ENCODE measurements at places on chromosomes 2 and 18.

- no peak for DNase-seq
Observed at GRCh38 chr2:185188656-185189055, 549.9 kb upstream of the FSIP2 start.

- DNase-seq: no peak
Observed at GRCh38 chr2:168583064-168583709, 127.1 kb downstream of the CERS6 start.

DNA sequence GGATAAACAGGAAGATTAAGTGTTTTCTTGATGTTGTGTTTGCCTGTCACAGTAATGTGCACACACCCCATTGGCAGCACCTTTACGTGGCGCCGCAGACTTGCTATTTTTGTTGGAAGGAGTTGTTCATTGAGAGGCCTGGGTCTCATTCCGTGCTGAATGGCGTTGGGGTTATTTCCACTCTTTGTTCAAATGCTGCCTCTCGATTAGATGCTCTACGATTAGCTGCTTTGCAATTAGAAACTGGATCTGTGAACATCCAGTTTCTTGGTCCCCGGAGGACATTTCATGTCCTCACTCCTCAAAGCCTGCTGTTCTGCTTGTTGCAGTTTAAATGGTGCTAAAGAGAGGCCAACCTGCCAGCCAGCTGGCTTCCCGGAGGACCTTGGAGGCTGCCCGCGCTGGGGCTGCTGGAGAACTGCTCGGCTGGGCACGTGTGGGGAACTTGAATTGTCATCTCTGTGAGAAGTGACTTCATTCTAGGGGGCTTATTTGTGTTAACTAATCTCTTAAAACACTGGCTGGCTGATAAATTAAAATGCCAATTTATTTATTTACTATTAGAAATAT lies 117.4 kb upstream of the NABP1 start:
- DNase-seq: no peak

GRCh38 chr18:52334896-52335295 lies 5.1 kb upstream of the DCC start:
- DNase-seq: no peak

DNA sequence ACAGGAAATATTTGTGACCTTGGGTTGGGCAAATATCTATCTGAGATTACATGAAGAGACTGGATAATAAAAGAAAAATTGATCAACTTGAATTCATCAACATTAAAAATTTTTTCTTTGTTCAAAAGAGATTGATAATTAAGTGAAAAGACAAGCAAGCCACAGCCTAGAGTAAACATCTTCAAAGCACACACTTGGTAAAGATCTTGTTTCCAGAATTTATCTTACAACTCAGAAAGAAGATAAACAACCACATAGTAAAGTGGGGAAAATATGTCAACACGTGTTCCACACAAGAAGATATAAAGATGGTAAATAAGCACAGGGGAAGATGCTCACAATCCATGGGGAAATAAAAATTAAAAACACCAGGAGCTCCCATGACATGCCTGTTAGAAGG lies 195.9 kb downstream of the SOX11 start:
- no peak for DNase-seq

DNA sequence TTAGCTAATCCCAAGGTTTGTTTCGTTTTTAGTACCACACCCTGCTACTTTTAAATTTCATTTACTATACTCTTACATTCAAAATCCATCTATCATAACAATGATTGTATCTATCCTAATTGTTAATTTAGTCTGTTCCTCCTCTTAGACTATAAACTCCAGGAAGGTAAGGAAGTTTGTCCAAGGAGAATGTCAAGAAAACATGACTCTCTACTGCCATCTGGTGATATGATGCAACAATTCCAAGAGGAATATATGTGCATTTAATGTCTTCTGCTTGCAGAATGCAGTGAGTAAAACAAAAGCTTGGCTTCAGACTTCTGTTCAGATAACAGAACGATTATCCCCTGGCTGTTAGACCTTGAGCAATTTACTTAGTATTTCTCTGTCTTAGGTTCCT lies 1267.1 kb downstream of the LRP1B start:
- DNase-seq: no peak

DNA sequence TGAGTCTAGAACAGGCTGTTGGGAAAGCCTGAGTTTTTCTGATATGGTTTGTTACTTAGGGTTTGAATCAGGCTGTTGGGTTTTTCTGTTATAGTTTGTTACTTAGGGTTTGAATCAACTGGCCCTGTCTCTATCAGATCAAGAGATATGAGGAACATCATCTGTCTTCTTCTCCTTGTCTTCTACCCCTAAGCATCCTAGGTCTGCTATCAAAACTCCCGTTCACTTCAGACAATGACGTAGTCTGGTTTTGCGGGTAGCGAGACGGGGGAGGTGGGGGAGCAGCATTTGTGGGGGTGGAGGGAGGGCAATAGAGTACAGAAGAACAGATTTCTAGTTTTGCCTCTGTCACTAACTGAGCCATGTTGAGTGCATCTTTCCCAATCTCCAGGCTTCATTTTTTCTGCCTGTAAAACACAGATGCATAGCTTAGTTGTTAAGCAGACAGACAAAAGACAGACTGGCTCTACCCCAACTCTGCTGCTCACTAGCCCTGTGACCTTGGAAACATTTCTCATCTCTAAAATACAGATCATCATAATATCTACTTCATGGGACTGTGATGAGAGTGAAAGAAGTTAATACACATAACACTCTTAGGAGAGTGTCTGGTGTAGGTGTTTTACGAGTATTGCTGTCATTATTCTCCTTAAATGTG lies 9.1 kb downstream of the TNP1 start:
- no peak for DNase-seq

DNA sequence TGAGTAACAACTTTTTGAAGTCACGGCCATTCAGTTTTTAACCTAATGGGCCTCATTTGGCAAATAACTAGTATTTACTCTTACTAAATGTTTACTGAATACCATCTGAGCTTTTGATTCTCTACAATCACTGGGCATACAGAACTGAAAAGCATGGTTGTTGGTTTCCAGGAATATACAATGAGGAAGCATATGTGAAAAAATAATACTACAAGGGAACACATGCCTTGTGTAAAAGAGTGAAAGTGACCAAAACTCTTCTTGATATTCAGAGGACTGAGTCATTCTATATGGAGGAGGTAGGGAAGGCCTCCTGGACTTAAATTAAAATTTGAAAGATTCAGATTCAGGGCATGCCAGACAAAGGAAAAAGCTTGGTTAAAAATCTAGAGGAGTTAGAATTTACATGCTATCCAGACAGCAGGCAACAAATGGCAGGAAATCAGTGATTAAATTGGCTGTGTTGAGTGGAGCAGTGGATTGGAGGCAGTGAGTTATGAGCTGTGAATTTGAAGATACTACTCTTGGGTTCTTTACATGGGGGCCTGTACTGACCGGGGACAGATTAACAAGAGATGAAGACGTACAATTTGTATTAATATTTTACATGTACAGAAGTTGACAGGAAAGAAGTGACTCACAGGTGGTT lies 53.6 kb upstream of the NRXN1 start:
- DNase-seq: no peak

DNA sequence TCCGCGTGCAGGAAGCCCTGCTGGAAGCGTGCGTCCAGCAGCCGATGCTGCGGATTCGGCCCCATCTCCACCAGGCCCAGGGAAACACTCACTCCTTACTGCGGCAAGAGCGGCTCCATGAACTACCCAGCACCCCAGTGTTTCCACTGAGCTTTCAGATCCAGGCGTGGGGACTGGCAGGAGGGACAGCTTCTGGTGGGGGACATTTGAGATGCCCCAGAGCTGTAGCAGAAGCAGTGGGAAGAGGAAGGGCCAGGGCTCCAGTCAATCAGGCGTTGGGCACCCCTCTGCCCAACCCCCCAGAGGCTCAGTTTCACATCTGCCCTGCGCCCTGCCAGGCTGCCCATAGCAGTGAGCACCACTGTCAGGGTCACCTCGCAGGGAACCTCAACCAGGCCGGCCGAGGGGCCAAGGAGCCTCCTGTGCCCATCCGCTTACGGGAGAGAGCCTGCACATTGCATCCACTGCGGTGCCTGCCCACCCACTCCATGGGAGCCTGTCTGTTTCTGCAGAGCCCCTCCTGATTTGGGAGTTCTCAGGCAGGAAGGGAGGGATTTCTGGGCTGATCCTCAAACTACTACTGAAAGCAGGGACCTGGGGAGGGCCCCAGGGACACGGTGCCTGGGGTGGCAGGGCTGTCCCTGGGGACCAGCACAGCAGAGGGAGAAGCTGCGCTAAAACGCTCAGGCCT lies 4.6 kb downstream of the AGXT start:
- DNase-seq: no peak

DNA sequence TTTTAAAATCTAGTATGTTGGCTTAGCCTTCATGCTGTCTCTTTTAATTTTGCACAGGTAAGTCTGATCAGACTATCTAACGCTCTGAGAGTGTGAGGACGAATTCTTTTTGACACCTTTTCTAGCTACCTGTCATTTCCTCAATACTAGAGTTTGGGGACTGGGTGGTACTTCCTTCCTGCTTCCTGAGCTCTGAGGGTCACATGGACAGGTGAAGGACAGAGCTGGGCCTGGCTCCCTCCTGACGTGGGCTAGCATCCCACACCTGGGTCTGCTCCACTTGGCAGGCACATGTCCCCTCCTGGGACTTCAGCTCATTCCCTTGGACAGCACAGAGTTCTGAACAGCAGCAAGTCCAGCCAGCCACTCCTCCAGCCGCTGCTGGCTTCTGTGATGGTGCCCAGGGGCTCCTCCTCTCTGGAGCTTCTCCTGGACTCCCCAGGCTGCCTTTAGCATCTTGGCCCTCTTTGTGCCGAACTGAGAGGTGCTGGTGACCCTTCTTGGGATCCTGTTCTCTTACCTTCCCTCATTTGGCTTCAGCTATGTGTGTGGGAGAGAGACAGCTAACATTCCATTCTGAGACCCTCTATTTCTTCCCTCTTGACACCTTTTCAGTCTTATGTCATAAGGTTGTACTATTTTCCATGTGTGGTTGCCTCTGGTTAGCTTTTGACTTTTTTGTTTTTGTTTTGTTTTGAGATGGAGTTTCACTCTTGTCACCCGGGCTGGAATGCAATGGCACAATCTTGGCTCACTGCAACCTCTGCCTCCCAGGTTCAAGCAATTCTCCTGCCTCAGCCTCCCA lies 106.9 kb downstream of the B3GNT2 start:
- no peak for DNase-seq

GRCh38 chr2:73239776-73240175 lies 5.7 kb downstream of the CCT7 start:
- DNase-seq: no peak

DNA sequence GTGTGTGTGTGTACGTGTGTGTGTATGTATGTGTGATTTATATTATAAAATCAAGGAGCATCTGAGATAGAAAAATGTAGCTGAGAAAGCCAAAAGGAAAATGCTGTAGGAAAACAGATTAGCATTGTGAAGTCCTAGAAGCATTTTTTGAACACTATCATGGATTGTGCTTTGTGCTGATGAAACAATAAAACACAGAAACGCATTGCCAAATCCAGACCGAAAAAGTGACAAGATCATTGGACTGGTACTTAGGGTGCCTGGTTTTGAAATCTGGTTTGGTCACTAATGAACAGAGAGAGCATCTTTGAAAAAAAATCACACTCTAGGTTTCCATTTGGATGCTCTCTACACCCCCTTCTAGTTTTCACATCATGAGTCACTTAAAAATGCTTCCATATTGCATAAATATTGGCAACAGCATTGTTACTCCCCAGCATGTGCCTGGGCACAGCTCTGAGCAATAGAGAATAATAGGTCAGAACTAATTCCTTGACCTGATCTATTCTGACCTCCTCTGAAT lies 214.6 kb upstream of the LRRTM1 start:
- DNase-seq: no peak

DNA sequence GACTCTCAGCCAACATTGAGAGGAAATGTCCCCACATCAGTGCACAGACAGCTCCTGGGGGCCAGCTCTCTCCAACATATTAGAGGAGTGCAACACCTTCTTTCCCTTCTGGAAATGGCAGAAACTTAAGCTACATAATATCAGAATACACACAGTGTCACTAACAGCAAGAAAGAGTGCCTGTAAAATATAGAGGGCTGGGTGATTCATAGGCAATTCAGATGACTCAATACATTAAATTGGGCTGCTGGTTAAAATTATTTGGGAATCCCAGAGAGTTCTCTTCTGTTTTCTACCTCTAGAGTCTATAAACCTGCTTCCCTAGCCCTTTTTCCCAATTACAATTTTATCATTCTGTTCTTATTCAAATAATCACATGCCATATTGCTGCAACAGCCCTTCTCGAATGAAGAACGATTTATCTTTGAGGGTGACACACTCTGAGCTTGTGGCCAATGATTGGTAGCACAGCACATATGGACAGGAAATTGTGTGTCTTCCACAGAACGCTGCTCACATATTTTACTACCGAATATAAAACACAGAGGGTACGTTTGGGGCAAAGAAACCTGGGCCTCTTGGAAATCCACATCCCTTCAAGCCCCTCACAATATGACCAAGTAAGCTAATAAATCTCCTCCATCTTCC lies 381.2 kb downstream of the MBD2 start:
- no peak for DNase-seq

- no peak for DNase-seq
Observed at GRCh38 chr2:111633643-111634042, 250.3 kb downstream of the ANAPC1 start.

DNA sequence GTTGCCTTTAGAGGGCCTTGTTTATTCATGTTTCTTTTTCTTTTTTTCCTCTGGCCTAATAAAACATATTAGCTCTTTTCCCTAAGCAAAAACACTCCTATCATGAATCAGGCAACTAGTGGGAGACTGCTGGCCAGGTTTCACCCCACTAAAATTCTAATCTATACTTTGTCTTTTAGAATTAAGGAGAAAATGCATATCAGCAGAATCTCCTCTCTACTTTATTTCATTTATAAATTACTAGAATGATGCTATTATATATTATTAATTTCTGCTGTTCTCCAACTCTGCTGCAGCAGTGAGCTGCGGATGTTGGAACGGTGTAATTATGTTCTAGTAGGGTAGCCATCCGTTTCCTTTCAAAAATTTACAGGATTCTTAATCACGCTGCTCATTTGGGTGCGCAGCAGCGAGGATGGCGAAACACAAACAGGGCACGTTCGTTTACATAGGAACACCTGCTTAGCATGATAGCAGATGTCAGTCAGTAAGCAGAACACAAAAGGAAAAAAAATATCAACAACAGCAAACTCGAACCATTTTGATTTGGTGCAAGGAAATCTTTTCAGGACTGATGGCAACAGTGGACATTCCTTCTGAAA lies 30.5 kb downstream of the ZEB2 start:
- no peak for DNase-seq

DNA sequence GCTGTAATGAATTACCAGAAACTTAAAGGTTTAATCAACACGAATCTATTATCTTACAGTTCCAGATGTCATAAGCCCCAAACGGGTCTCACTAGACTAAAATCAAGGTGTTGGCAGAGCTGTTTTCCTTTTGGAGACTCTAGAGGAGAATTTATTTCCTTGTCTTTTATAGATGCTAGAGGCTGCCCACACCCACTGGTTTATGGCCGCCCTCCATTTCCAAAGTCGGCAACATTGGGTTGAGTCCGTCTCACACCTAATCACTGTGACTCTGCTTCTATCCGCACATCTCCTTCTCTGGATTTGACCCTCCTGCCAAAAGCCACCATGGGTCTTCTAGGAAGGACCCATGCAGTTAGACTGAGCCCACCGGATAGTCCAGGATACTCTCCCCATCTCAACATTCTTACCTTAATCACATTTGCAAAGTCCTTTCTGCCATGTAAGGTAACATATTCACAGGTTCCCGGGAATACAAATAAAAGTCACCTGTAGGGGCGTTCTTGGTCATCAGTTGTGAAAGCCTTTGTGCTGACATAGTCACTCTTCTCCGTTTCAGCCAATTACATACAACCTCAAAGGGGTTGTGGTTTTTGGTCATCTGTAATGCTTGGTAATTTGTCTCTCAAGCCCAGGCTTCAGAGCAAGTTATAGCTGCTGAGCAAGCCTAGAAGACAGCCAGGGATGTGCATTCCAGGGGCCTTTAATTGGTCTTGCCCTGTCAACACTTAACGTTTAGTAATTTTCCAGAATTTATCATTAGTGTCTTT lies 179.4 kb downstream of the ANTXR1 start:
- DNase-seq: no peak

All from germinal center (tissue), 1 donor.